ENCODE measurements at places on chromosomes 16 and 17.

DNA sequence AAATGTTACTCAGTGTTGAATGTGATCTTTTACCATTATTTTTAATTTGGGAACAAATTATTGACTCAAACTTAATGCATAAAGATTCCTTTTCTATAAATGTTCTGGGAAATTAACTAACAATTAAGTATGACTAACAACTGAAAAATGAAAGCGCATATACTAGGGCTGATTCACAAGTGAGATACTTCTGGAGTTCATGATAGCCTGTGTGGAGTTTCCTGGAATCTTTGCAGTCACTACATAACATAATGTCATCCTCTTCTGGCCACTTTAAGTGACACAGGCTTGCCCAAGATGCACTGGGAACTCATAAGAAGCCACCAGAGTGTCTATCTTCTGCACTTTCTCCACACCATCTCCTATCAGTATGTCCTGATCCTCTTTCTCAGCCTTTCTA, 450.3 kb upstream of the CDH11 start:
- peak; percentile 74 for DNase-seq

DNA sequence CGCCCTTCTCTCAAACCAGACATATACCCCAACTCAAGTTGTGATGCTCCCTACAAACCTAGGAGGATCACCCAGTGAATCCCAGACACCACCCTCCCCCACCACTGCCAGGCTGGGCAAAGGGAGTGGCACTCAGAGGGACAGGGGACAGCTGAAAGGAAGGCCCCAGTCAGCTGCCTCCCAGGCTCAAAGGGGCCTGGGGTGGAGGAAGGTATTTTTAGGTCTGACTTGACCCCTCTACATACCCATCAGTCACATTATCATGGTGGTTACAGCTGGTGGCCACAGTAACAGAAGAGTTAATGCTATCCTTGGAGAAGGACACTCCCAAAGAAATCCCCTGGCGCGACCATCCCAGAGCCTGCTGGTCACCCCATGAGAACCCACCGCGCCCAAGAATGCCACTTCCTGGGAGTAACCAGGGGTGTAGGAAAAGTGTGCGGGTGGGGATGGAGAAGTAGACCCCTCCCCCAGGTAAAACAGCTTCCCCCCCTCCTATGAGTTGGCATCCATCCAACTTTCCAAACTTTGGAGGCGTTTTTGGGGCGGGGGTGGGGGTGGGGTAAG, 1.1 kb downstream of the CACNB1 start:
- DNase-seq = peak; percentile 43

DNA sequence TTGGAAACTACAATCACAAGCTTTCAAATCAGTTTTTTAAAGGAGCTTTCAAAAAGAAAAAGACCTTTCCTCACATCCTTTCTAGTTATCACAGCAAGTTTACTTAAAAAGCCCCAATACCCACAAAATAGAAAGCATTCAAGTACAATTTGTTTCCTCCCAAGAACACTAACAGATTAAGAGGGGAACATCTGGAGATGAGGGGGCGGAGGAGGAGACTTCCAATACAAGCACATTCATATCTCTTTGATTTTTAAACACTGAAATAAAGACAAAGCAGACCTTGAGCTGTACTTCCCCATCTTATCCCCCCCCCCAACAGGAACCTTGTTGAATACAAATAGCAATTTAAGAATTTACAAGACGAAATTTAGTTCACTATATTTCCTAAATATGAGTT, 2.0 kb downstream of the YWHAE start:
- no peak for DNase-seq

- DNase-seq = no peak
These were observed 10.4 kb downstream of the TAF1C start for GRCh38 chr16:84176192-84177053.

DNA sequence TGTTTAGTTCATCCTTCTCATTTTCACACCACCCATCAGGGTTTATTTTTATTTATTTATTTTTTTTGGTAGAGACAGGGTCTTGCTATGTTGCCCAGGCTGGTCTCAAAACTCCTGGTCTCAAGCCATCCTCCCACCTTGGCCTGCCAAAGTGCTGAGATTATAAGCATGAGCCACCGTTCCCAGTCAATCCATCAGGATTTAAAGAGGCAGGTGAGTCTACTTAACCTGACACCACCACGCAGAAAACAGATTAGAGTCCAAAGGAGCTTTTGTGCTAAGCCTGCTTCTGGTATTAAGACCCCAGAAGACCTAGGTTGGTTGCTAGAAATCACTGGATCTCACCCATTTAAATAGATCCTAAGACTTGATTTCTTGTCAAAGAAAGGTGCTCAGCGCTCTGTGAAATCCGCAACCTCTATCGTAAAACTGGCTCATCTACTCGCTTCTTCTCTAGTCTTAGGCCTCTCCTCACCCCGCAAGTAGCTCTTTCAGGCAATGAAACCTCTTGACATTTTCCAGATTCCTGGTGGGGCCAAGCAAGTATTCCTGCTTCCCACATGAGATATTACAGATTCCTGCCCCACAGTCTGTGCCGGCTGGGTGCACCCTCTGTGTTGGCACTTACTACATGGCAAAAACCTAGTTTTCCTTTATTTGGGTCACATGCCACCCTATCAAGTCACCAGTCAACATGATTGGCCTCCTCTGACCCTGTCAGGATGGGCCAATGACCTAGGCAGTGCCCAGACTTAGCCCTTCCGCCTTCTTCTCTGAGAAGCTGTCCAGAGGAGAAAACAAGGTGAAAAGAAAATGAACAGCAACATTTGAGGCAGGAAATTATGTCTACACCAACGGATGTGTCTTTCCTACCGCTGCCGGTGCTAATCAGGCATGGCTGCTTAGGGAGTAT, 9.0 kb downstream of the PITPNA start:
- DNase-seq = no peak

GRCh38 chr17:64343833-64344637, 46.6 kb downstream of the PECAM1 start:
- peak; percentile 21 for DNase-seq

GRCh38 chr17:79844869-79845600, 5.8 kb upstream of the CBX4 start:
- peak; percentile 83 for DNase-seq

DNA sequence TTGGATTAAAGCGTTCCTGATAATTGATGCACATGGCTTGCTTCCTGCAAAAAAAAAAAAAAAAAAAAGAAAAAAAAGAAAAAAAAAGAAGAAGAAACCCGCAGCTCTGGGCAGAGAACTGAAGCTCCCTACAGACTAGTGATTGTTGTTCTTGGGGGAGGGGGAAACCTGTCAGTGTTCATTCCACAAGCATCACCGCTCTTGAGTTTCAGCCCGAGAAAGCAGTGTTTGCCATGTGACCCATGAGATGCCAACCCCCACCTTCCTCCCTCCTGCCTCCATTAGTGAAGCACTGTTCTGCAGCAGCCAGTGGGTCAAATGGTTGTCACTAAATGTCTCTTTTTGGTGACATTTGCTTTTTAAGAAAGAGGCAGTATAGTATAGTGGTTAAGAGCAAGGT, 1.7 kb downstream of the USP43 start:
- DNase-seq = no peak

DNA sequence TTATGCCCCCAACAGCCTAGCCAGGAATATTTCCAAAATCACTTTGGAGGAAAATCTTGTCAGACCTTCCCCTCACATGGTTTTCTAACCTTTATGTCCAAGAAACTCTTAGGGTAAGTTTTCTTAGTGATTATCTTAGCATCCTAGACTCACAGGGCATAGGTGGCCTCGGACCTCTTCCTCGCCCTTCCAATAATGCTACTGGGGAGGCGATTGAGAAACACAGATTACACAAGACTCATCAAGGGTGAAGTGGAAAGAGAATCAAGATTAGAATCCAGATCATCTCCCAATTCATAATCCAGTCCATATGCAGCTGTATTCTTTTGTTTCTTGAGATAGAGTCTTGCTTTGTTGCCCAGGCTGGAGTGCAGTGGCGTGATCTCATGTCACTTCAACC, 358.4 kb upstream of the CDH5 start:
- no peak for DNase-seq

DNA sequence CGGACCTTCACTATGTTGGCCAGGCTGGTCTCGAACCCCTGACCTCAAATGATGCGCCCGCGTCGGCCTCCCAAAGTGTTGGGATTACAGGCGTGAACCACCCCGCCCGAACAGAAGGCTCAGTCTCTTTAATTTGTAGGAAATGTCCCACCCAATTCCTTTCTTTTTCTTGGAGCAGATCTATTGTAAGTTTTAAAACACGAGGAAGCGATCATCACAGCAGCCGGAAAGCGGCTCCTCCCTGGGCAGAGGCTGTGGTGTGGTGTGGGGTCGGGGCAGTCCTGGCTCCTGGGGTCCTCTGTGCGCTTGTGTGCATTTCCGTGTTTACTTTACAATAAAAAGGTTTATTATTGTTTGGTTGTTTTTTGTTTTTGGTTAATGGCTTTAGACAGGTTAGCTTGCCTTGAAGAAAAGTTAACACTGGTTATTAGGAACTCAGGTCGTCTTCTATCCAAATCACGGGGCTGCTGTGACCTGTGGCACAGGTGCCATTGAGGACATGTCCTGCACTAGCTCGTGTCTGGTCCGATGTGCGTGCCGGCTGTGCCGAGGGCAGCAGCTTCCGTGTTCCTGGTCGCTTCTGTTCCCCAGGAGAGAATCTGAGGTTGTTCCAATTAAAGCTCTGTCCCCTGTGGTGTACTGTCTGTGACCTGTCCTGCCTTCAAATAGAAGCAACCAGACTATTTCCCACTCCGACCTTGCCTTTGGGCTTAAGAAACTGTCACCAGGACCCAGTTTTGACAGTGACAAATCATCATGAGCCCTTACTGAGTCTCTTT, 83.1 kb downstream of the SEC14L1 start:
- DNase-seq = no peak

GRCh38 chr16:50273888-50274325, 7.6 kb downstream of the ADCY7 start:
- DNase-seq = no peak

GRCh38 chr16:17084130-17084529, 386.6 kb downstream of the XYLT1 start:
- DNase-seq = no peak

DNA sequence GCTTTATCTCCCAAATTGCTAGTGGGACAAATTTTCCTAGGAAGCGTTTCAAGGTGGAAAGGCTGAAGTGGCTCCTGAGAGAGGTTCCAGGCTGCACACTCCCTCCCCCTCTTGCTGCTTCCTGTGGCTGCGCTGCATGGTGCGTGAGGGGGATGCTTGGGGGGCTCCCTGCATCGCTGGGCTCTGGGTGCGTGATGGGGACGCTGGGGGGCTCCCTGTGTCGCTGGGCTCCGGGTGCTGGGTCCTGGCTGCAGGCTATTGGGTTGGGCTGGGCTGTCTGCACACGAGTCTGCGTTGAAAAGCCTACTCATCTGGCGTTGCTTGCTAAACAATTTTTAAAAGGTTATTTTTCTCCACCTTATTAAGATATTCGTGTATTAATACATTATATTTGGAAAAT, 30.1 kb downstream of the NDEL1 start:
- no peak for DNase-seq

DNA sequence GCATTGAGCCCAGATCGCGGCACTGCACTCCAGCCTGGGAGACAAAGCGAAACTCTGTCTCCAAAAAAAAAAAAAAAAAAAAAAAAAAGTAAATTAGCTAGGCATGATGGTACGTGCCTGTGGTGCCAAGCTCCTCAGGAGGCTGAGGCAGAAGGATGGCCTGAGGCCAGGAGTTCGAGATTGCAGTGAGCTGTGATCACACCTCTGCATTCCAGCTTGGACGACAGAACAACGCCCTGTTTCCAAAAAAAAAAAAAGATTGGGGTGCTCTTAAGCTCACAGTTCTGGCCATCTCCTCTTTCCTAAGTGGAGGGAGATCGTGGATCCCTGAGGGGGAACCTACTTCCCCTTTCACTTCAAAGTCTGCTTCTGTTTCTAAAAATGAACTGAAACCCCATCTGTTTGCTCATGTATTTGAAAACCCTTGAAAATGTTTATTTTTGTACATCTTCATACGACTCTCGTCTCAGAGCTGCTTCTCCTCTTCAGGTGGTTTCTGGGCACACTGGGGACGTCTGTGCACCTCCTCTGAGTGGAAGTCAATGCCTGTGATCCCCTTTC, 138.8 kb downstream of the PRKCA start:
- no peak for DNase-seq

- no peak for DNase-seq
These were observed 757.8 kb downstream of the CDH11 start for GRCh38 chr16:64364016-64364415.

- DNase-seq = no peak
These were observed 285 bp downstream of the C17orf99 start for GRCh38 chr17:78146471-78146869.

DNA sequence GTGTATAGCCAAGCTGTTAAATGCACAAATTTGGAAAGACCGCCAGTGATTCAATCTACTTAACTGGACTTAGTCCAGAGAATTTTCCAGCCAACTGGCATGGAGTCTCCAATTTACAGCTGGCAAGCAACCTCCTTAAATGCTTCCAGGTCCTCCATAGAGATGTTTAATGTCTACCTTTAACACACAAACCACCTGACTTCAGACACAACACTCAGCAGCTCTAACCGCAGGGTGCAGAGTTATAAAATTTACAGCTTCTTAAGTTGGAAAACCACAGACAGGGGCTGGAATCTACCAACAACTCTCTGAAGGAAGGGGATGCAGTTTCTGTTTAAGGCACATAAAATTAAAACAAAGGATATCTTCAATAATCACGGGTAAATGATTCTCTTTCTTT, 106.9 kb downstream of the SYCE1L start:
- DNase-seq = no peak

DNA sequence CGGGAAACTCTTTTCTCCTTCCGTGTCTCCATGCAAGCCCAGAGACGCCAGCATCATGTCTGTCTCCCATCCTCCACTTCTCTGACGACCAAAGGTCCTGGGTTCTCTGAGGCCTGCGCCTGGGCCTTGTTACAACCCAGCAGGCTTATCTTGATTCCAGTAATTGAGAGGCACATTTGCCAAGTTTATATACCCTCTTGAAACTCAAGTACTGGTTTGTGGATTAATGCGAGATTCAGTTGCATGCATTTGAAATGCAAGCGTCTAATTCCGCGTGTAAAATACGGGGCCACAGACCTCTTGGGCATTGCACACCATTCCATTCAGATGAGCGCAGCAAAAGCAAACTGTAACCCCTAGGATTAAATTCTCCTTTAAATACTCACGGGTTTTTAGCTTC, 28.7 kb upstream of the CRISPLD2 start:
- DNase-seq = no peak

DNA sequence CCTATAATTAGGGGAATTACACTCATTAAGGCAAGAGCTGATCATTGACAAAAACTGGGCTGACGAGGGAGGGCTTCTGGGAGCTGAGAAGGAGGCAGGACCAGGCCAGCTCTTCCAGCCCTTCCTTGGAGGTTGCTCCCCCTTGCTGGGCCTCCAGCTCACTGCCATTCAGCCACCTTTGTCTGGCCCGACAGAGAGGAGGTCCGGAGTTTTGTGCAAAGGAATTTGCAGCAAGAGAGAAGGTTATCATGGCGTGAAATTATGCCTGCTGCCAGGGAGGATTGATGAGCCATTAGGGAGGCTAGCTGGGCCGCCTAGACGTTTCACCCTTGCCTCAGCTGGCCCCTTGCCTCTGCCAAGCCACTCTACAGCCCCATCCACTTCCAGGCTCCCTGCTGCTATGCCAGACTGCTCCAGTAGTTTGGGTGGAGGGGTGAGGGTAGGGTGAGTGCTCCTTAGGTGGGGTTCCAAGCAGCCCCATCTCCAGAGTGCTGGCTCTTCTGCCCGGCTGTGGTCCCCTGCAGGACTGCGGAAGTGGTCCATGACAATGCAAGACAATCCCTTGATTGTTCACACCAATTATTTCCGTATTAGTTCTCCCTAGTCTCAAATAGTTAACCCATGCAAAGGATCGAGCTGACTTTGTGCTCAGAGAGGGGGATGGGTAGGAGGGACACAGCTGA, 17.1 kb upstream of the PHF12 start:
- no peak for DNase-seq

Data from AG08396 (cell line).